ENCODE measurements at places on chromosomes 11 and 22.

DNA sequence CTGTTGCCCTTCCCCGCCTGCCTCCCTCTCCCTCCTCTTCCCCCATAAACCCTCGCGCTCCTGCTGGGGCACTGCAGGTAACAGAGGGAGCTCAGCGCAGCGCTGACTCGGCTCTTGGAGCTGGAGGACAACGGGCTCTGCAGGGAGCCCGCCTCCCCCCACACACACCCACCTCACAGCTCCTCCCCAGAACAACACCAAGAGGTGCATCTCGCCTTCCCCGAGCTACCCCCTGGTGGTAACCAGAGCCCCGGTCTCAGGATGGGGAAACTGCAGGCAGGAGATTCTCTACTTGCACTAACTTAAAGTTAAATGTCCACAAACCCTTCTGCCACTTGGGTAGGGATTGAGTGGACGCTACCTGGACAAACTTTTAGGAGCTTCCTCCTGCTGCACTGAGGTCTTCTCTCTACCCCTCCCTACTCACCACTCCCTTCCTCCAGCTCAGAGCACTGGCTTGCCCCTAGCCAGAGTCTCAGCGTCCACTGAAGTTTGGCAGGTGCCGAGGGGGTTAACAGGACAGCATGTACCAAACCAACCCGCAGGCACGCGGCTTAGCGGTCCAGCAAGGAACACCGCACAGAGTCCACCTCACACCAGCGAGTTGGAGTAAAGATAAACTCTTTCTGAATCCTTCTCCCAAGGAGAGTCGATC, 4.0 kb upstream of the SCN4B start:
- DNase-seq = no peak

- no peak for DNase-seq
Observed at GRCh38 chr11:2248762-2249161, 21.6 kb downstream of the ASCL2 start.

- peak; percentile 88 for DNase-seq
Observed at GRCh38 chr11:10540915-10541560, at the start of gene RNF141. RNF141 (minus strand) TSS chr11:10541187; CDS start chr11:10534158, 7,029 bp downstream.

DNA sequence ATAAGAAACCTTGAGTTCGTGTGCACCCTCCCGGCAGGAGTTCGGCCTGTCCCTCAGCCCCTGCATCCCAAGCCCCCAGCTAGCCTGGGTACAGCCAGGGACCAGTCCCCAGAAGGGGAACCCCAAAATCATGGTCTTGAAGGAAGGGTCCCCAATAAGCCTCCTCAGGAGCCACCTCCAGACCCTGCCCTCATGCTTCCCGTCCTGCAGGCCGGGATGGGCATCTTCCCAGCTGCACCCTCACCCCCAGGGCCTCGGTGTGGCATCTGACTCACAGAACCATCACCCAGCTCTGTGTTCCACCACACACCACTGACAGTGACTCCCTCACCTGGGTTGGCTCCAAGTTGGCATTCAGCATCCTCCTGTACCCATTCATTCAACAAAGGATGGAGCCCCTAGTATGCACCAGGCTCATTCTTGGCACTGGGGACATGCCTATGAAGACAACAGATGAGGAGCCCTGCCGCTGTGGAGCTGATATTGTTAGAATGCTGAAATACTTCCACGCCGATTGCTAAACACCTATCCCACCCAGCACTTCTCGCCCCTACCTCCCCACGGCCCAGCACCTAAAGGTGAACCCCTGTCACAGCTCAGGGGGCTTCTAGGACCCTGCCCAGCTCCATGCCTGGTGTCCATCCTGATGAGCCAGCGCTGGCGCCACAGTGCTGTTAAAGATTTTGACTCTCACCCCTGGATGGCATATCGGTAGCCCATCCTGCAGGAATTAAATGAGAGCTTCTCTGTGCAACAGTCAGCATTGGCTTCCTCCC, 77.8 kb downstream of the BUD13 start:
- DNase-seq = no peak

DNA sequence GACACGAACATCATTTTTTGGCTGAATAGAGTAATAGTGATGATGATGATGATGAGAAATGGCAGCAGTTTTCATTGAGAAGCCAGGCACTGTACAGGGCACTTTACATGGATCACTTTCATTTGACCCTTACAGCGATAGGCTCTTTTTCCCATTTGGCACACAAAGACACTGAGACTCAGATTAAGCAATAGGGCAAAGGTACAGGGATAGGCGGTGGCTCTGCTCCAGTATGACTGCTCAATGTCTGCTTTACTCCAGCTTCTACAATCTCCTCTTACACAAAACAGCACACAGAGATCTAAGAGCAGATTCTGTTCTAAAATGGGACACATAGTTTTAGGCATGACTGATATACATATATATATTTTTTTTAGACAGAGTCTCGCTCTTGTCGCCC, 40.6 kb downstream of the MPPED2 start:
- DNase-seq = no peak

DNA sequence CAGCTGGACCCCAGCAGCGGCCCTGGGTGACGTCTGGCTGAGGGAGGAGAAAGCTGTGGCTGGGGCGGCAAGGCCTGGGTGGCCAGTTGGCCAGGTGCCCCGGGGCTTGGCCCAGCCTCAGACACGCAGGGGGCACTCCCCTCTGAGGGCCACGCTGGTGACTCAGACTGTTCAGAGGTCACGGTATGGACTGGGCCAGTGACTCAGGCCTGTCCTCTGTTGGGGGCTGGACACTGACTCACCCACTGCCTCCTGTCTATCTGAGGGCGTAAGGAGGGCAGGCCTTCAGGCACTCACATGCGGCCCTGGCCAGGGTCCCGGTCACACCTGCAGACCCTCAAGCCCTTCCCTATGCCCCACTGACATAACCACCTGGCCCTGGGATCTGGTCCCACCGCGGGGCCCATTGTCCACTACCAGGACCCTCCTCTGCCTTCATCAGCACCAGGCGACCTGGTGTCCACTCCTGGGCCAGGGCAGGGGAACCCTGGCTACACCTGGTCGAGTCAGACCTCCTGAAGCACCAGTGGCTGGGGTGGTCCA, 3.7 kb upstream of the MUC5AC start:
- DNase-seq = peak; percentile 96

GRCh38 chr11:132421555-132421954, 1051.1 kb downstream of the NTM start:
- no peak for DNase-seq

DNA sequence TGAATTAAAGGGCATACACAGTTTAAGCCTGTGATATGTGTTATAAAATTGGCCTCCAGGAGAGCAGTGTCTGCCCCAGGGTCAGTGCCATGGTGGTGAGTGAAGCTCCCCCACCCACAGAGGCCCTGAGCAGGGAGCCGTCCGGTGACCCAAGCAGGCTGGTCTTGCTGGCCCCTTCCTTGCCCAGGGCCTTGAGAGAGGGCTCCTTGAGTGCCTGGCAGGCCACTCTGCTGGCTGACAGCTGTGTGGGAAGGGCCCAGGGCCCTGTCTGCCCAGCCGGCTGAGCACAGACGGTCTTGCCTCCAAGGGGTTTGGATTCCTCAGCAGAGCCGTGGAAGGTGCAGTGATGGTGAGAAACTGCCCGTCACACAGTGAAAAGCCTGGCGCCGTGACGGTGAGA, 25.9 kb downstream of the PTDSS2 start:
- DNase-seq = no peak

- no peak for DNase-seq
Observed at GRCh38 chr11:69746752-69747742, 28.1 kb downstream of the FGF4 start.

DNA sequence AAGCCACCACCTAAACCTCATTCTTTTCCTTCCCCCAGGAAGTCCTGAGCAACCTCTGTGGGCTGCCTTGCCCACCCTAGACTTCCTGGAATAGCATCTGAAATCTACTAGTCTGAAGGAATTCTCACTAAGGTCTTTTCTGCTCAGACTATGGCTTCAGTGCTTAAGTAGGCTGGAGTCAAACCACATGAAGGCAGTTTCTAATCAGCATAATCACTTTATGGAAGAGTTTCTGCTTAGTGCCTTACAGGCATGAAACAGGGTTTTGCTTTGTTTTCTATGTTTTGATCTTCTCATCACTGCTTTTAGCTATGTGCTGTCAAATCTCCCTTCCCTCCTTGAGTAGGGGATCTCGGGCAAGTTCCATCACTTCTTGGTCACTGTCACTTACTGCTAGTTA, 117.7 kb downstream of the WT1 start:
- no peak for DNase-seq

GRCh38 chr11:94800414-94800813, 32.3 kb downstream of the AMOTL1 start:
- no peak for DNase-seq

GRCh38 chr11:133127741-133128140, 404.6 kb downstream of the OPCML start:
- DNase-seq = no peak

- DNase-seq = no peak
Observed at GRCh38 chr11:119529936-119530335, 107.0 kb upstream of the THY1 start.

DNA sequence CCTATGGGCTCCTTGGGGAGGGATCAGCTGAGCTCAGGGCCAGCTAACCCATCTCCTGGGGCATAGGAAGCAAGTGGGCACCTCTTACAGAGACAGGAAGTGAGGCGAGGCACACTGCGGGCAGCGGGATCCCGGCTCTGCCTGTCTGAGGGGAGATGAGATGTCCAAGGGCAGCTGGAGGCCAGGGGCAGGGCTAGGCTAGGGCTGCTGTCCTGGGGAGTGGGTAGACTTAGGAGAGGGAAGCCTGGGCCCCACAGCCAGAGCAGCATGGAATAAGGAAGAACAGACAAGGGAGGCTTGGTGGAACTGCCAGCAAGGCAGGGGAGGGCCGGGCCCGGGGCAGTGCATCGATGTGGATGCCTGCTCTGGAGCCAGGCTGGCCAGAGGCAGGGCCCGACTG, 76.3 kb downstream of the MORC2 start:
- DNase-seq = no peak

- DNase-seq = peak; percentile 21
Observed at GRCh38 chr11:93747122-93747521, 5.7 kb downstream of the C11orf54 start.

DNA sequence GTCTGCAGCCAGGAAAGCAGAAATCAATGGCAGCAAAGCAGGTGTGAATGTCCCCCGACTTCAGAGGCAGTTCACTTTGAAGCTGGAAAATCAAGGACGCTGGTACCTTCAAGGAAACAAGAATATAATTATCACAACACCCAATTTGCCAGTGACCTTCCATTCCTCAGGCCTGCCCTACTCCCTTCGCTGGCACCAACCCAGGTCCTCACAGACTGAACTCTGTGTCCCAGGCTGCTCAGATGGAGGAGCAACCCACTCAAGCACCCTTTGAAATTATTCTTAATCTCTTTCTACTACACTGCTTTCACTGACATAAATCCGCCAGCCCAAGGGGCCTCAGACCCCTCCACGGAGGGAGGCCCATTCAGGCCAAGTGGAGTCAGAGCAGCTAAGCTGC, 64.7 kb upstream of the WT1 start:
- DNase-seq = no peak

- peak; percentile 90 for DNase-seq
Observed at GRCh38 chr11:77107950-77108349, 5.3 kb downstream of the OMP start.

- DNase-seq = peak; percentile 22
Observed at GRCh38 chr22:39622881-39623367, 52.4 kb downstream of the CACNA1I start.

DNA sequence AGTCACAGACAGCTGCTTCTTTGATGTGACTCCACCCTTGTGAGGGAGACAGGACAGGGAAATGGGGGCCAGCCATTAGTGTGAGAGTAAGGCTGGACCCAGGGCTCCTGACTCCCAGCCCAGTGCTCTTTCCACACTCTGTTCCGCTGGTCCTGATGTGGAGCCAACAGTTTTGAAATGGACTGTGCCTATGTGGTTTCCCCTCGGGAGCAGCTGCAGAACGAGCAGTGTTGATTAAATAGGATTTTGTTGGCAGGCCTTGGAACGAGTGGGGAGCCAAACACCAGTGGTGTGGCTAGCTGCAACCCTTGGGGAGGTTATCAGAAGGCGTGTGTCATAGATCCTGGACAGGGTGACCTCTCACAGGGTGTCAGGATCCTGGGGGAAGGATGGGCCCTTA, 66.5 kb upstream of the AMPD3 start:
- no peak for DNase-seq

DNA sequence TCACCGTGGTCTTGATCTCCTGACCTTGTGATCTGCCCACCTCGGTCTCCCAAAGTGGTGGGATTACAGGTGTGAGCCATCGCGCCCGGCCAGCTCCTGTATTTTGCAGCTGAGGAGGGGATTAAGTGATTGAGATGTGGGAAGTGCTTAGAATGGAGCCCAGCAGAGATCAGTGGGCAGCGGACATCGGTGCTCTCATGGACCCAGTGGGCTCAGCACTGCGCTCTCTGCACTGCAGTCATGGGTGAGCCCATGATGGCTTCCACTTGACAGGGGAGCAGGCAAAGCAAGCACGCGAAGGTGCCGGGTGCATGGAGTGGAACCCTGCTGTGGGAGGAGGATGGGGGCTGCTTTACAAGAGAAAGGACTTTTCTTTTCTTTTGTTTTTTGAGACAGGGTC, 9.1 kb upstream of the CCDC88B start:
- no peak for DNase-seq

- peak; percentile 13 for DNase-seq
Observed at GRCh38 chr11:130671801-130672700, 223.6 kb downstream of the ADAMTS15 start.

DNA sequence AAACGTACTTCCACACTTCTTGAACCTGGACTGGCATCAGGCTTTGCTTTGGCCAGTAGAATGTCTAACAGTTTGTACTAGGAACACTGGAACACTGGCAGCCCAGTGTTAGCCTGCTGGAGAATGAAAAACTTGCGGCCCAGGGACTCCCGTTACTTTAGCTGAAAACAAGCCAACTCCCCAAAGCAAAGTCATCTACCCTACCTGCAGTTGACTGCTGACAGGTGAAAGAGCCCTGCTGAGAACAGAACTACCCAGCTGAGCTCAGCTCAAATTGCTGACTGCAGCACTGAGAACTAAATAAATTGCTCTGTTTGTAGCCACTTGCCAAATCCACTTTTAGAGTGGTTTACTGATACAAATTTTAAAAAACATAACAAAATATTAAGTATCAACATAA, 342.5 kb downstream of the LRRC4C start:
- no peak for DNase-seq

DNA sequence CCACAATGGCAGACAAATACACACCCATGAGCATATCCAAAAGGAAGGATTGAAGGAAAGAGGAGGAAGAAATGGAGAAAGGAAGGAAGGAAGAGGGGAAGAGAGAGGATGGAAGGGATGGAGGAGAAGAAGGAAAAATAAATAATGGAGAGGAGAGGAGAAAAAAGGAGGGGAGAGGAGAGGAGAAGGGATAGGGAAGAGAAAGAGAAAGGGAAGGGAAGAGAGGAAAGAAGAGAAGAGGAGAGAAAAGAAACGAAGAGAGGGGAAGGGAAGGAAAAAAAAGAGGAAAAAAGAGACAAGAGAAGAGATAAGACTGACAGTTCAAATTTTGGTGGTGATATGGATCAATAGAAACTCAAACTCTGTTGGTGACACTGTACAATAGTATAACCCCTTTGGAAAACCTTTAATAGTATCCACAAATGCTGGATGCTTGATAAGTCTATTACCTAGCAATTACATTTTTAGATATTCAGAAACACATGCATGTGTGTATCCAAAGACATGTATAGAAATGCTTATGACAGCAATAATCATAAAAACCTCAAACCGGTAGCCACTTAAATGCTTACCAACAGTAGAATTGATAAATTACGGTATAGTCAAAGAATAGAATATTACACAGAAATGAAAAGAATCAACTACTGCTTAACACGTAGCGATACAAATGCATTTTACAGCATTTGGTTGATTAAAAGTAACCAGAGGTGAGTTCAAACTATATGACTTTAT, 1.2 kb upstream of the HBD start:
- DNase-seq = no peak

GRCh38 chr22:47645450-47645914, 883.0 kb downstream of the TBC1D22A start:
- DNase-seq = no peak

Data from ACHN (cell line).